ENCODE measurements at places on chromosomes 3 and 15.

DNA sequence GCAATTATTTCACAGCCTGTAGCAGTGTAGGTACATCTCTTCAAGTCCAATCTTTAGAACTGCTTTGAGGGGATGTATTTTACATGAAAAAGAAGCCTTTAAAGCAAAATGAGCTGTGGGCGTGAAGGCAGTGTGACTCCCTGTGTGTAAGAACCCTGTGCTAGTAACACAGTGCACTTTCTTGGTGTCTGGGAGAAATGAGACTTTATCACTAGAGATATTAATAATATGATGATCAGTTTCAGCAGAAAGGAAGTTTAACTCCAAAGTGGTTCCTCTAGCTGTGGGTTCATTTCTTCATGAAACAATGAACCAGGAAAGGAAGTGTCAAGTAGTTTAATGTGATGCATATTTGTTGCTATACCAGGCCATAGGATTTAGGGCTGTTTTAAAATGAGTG, 41.5 kb downstream of the SLCO3A1 start:
- no peak for DNase-seq

- DNase-seq, result peak; percentile 51
Measured at GRCh38 chr3:136070953-136071949, 105.7 kb downstream of the PPP2R3A start.

GRCh38 chr15:59528961-59529402, 82.6 kb upstream of the GCNT3 start:
- peak; percentile 79 for DNase-seq

DNA sequence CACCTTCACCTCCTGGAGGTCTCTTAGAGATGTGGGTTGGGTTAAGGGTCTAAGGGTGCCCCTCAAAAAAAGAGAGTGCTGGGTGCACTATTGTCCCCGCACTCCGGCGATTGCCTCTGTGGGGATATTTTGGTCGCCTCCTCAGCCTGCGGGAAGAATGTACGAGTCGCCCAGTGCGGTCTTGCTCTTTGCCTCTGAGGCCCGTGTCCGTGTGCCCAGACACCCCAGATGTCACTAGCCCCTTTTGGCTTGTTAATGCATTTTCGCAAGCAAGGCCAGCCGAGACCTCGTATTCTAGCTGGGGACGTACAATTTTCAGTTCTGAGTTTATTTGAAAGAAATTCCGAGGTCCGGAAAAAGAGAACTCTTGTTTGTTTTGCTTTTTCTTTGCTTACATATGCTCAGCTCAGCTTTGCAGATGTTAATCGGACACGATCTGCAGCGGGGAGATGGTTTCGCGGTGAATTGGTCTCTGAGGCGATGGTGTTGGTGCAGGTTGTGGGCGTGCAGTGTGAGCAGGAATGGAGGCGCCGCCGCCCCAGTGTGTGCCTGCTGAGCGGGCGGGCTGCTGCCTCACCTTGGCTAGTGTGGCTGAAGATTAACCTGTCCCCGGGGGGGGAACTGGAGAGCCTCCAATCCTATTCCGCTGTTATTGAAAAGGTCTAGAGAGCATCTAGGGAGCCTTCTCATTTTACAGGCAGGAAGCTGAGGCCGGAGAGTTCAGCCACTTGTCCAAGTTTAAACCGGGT, 1.4 kb downstream of the ST6GAL1 start:
- no peak for DNase-seq

DNA sequence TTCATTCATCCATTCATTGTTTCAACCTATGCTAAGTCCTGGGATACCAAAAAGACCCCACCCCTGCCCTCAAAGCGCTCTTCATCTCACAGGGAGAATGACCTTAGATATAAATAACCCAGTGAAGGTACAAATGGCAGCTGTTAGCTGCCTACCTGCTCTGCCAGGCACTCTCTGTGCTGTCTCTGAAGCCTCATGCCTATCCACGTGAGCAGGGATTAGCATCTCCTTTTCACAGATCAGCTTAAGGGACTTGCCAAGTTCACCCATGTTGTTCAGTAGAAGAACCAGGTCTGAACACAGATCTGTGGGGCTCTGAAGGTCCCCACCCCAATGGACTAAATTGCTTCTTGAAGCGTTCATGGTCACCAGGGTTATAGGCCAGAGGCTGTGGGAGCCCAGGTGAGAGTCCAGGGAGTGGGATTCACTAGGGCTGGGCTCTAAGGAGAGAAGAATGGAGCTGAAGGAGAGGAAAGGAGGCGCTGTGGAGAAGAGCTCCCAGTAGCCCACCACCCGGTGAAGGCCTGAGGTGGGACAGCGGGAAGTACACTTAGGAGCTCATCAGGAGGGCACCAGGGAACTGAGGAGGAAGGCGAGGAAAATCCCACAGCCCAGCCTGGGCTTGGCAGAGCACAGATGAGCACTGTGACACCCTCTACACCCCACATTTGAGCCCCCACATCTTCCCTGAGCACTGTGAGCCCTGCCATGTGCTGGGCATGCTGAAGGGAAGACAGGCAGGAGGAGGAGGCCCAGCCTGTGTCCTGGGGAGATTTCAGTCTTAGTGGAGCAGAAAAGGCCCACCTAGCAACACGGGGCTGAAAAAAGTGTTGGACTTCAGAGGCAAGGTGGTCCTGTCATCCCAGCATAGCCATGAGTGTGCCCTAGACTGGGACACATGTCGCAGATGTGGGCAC, 20.4 kb downstream of the RBP1 start:
- no peak for DNase-seq

GRCh38 chr3:14849638-14850230, 31.0 kb downstream of the FGD5 start:
- no peak for DNase-seq

DNA sequence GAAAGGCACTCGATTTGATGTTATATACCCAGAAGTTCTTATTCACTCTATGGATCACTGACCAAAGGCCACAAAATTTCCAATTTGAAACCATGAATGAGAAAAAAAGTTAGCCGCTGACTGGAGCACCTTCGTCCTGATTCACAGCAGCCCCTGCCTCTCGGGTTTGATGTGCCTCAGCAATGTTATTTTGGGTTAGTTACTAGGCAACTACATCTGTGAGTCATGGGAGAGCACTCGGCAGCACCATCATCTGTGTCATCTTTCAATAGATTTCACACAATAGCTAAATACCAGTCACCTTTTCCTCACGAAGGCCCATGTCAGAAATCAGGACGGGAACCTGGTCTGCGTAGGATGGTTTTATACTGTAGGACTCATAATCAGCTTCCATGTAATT, 269.2 kb downstream of the ZBBX start:
- no peak for DNase-seq

DNA sequence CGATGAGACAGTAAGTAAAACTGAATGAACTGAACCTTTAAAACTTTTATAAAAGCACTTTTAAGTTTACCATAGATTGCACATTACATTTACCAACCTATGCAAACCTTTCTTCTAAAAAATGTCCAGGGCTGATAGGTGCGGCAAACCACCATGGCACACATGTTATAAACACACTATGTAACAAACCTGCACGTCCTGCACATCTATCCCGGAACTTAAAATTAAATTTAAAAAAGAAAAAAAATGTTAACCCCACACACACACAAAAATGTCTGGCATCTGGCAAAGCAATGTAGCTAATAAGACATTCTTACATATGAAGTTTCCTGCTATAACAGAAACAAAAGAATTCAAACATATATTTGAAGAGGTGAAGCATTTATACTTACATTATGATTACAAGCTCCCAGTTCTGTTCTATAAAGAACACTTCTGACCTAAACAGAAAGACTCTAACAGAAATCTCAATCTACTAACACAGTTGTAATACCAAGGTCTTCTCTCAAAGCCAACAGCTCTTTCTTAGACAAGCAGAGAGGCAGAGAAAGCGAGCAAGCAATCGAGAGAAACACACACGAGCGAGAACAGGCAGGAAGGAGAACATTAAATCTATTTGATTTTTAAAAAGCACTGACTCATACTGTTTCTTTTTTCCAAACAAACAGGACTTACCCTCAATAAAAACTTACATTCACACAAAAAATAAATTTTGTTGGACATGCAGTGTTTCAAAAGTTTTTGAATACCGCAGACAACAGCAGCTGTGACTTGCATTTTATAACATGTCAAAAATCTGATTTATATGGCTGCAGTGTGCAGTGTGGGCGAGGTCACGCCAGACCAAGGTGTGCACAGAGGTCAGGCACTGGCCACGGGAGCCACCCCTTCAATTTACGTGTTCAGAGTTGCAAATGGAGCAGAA, at the start of gene NRG4:
NRG4 (minus strand) TSS at position 798 of the 925 bp plus-strand sequence. CDS start 1,194 bp downstream, outside the sequence.
- peak; percentile 1 for DNase-seq

DNA sequence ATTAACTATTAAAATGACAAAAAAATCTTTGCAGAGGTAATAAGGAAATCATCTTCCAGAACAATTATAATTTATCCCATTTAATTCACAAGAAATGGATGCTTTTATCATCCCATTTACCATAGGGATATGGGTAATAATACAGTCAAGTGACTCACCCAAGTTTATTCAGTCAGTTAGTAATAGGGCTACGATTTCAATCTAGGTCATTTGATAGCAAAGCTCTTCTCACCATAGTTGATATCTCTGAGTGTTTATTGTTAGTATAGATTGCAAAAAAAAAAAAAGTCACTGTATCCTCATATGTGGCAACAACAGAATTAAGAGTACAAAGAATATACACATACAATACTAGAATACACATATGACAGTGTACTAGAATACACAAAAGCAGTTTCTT, 797.1 kb downstream of the ROBO1 start:
- peak; percentile 23 for DNase-seq

- no peak for DNase-seq
Measured at GRCh38 chr3:22176911-22177310, 425.9 kb upstream of the ZNF385D start.

GRCh38 chr3:157128771-157129681, 30.9 kb downstream of the CCNL1 start:
- no peak for DNase-seq

DNA sequence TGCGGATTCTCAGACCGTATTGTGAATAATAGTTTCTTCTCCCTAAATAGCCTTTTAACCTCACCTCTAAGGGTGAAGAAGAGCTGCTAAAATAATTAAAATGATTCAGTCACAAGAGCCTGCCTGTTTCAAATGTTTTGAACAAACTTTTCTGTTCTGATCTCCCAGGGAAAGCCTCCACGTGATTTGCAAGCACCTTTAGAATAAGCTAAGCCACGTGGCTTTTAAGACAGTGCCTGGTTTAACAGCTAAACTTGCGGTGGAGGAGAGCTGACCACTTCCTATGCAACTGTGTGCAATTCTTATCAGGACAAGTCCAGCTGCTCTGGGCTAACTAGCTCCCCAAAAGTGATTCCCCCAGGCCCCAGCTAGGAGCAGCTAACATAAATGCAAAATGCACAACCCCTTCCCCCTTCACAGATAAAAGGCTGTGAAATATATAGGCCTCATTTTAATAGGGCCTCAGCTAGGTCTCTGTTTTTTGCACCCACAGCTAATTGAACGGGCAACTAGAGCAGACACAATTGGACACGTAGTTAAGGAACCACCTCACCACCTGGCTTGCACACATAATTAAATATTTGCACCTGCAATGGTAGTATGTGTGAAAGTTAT, 401.2 kb upstream of the NR2F2 start:
- DNase-seq, result no peak

DNA sequence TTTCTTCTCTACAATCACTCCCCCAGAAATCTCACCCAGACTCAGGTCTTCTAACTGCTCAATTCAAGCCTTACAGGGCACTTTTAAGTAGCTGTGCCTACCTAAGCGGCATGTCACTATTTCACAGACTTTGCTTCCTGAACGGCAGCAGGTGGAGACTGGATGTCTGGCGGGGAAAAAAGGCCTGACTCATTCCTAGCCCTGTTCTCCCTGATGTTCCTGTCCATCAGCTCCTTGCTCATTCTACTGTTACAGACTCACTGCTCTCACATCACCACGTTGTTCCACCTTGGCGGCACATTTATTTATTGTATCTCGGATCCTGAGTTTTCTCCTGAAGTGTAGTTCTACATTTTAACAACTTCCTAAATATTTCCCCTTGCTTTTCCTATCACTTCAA, 52.6 kb upstream of the ATP11B start:
- no peak for DNase-seq

GRCh38 chr15:26453914-26454313, 319.0 kb downstream of the GABRB3 start:
- DNase-seq, result no peak

- DNase-seq, result no peak
Measured at GRCh38 chr3:53161450-53161819, 426 bp downstream of the PRKCD start.

DNA sequence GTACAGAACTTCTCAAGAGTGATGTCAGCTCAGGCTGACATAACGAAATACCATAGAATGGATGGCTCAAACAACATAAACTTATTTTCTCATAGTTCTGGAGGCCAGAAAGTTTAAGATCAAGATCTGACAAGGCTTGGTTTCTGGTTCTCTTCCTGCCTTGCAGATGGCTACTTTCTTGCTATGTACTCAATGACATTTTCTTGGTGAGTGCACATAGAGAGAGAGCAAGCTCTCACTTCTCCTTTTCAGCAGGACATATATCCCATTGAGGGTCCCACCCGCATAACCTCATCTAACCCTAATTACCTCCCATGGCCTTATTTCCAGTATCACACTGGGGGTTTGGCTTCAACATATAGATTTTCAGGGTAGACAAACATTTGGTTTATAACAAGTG, 1072.1 kb downstream of the PLOD2 start:
- no peak for DNase-seq

- no peak for DNase-seq
Measured at GRCh38 chr15:86663304-86663703, 583.6 kb downstream of the AGBL1 start.

- DNase-seq, result no peak
Measured at GRCh38 chr3:194468086-194468485, 18.7 kb downstream of the ATP13A3 start.

DNA sequence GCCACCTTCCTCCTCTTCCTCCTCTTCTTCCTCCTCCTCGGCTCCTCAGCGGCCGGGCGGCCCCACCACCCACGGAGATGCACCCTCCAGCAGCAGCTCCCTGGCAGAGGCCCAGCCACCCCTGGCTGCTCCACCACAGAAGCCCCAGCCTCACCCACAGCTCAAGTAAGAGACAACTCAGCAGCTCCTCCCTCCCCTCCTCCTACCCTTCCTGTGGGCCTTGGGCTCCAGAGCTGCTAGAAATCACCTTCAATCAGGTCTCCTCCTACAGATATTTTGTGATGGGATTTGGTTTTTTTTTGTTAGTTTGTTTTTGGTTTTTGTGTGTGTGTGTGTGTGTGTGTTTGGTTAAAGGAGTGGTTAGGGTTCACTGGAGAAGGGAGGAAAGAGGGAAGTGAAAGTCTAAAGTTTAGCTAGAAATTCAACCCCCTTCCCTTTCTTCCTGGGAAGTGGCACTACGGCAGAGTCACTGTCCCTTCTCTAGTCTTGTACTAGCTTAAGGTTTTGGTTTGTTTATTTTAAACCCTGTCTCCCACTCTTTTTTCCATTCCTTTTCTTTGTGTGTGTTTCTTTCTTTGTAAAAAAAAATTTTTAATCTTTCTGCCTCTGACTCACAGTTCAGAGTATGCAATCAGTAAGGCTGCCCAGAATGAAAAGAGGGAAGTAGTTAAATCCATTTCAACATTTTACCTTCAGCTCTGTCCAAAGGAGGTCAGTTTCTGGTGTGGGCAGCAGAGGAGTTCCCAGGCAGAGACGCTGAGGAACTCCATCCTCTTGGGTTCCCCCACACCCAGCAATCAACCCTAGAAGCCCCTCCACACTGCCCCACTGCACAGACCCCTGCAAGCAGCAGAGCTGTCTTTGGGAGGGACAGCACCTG, 29.0 kb upstream of the TIMP4 start:
- peak; percentile 74 for DNase-seq

Data from HCEC 1CT (cell line).